ENCODE measurements at places on chromosomes 2 and 18.

GRCh38 chr18:75158465-75159237 is 50.3 kb downstream of the PTGR3 start:
- DNase-seq: no peak

DNA sequence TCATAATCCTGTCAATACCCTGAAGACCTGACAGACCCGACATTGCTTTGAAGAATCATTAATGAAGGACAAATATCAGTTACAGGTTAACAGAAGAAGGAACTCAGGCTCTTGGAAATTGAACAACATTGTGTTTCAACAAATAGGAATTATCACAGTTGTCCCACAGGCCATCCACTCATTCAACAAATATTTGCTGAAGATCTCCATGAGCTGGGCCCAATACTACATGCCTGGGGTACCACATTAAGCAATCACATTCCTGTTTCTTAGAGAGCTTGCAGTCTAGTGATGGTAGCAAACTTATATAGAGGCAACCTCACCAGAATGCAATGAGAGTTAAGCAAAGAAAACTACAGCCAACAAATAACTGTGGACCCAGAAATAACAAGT is 671.6 kb upstream of the ACVR2A start:
- DNase-seq: no peak

- DNase-seq: no peak
These were observed 5.9 kb downstream of the CCDC121 start for GRCh38 chr2:27622921-27623384.

DNA sequence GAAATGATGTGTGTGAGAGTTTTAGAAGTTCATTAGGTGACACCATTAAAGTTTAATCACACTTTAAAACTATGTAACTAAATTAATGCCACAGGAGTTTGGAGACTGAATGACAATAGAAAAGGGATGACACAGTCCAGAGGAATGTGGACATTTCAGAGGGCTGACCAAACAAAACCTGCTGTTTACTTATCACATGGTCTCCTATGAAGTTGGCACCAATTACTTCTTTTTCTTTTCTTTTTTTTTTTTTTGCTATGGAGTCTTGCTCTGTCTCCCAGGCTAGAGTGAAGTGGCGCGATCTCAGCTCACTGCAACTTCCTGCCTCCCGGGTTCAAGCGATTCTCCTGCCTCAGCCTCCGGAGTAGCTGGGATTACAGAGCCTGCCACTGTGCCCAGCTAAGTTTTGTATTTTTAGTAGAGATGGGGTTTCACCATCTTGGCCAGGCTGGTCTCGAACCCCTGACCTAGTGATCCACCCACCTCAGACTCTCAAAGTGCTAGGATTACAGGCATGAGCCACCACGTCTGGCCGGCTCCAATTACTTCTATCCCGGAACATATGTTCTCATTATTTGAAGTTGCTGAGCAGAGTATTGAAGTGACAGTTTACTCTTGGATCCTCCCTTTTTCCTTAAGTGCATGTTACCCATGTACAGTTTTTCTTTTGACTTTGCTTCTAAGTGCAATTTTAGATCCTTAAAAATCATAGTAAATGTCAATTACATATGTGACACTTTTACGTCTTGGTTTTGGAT is 4.3 kb downstream of the AGPS start:
- no peak for DNase-seq

GRCh38 chr2:119433636-119434327 is 2.1 kb downstream of the TMEM37 start:
- no peak for DNase-seq

DNA sequence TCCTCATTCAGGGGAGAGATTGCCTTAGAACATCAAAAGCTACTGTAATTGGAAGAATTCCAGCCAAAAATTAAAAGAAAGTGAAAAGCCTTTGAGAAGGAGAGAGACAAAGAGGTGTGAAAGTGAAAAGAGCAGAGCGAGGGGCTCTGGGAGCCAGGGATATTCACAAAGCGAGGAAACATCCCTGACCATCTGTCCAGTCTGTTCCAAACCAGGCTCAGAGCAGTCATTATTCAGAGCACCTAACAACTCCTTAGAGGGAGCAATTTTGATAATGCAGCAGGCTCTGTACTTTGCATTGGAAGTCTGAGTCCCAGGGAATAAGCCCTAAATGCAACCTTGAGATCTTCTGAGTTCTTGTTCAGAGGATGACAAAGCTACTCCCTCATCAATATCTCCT is 119.1 kb upstream of the LYPD1 start:
- DNase-seq: no peak

DNA sequence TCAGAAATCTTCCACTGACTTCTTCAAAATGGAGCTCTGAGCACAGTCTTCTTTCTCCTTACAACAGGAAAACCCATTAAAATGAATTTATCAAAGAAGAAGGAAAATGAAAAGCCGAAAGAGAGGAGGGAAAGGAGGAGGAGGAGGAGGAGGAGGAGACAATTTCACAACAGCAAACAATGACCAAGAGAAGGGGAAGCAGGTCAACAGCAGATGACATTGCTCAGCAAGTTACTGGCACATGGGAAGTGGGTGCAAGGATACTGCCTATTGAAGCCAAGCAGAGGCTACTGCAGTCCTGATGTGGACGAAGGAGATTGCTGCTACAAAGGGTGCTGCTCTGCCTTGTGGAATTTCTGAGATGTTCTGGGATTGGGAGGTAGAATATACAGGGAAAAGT is 268.2 kb upstream of the FBXO11 start:
- no peak for DNase-seq

DNA sequence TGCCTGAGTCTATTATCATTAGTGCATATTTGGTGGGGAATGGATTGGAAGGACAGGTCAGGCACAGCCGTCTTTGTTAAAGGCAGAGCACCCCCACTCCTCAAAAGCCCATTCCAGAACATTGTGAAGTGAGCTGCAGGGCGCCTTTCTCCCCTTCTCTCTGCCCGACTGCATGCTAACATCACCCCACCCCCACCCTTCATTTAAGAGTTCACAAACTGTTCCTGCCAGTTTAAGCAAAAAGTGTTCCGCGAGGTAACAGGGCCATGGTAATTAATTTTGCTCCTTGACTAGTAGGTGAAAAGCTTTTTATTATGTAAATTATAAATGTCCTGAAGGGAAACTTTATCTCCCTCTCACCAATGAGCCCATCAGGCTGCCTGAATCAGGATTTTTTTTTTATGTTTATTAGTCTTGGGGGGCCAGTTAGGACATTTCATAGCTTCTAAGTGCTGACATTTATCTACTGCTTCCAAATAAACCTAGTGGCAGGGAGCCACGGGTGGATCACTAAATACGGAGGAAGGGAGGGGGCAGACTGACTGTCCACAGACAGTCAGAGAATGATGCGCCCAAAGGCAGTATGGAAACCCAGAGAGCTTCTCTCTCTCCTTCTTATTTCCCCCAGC is 99.4 kb downstream of the FTCDNL1 start:
- no peak for DNase-seq

DNA sequence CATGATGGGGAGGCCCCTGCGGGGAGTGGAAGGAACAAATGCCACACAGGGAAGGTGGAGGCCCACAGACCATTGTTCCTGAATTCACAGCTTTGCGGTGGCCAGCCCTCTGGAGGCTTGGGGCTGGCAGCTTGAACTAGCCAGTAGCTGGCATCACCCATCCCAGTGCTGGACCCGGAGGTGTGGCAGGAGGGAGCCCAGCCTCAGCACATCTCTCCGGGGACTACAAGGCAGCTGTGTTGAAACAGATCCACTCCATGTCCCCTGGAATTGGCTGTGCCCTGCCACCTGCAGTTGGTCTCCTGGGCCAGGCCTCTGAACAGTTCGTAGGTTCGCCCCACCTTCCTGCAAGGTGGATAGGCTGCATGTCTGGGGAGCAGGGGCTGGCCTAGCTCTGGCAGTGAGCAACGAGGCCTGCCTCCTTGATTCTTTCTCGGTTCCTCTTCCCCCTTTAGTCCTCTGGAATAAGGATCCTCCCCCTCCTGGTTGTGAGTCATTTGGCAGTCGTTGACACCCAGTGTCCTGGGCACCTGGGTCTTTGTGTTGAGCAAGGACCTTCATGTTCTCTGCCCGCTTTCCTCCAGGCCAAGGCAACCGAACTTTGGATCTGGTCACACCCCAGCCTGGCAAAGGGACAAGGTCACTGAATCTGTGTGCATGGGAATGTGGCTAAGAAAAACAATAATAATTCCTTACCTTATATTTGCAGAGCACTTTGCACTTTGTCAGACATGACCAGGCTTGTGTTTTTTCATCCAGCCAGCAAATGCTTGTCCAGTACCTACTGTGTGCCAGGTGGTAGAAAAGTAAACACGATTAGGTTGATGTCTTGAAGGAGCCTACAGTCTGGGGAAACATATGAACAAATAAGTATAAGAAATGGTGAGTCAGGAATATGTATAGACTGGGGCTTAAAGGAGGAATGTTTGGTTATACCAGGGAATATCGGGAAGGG is 55.0 kb upstream of the MCFD2 start:
- DNase-seq: no peak

- no peak for DNase-seq
These were observed 127.8 kb downstream of the CERS6 start for GRCh38 chr2:168583710-168584521.

- DNase-seq: no peak
These were observed 253.2 kb upstream of the RAB12 start for GRCh38 chr18:8356001-8356400.

GRCh38 chr18:59502274-59503175 is 143.5 kb upstream of the LMAN1 start:
- DNase-seq: peak; percentile 100

DNA sequence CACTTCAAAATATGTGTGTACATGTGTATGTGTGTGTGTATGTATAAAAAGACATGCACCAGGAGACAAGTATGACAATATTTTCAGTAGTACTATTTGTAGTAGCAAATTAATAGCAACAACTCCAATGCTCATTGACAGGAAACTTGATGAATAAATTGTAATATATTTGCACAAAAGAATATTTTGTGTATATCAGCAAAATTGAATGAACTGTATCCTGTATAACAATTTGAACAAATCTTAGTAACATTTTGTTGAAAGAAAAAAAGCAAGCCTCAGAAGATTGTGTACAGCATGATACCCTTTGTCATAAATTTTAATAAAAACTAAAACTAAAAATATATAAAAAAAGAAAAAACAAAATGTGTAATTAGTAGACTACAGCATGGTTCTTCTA is 1367.3 kb upstream of the TMEFF2 start:
- DNase-seq: no peak

DNA sequence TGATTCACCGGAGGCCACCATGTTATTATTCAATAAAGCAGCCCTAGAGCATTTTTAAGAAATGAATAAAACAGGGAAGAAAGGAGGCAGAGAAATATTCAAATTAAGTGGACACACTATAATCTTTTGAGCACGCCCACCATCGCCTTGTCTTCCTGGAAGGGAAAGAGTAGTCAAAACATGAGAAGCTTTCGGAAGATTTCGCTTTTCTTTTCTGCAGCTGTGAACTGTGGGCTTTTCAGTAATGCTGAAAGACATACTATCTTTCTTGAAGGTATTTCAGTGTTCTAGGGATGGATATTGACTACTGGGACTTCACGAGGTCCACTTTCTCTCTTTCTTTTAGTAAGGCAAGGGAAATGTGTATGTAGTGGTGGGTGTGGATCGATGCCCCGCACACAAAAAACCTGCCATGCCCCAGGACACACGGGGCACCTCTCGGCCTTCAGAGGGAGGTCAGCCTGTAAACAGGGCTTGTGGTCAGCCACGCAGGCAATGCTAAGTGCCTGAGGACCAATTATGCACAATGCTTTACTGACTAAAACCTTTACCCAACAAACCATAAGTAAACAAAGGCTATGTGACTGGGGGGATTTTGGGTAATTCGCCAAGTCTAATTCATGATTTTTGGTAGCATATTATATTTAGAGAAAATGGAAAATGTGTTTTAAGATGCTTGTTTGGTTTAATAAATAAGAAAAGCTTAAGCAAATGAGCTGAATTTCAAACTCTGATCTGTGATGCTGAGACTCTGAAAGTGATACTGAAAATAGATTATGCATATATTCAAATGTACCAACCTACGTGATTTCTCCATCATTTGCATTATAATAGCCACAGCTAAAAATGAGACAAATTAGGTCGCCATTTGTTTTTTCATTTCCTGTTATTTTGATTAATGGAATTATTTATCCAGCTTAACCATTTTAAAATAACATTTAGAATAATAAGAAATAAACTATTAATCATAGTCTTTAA is 130.5 kb downstream of the ZNF516 start:
- no peak for DNase-seq

GRCh38 chr18:3889803-3890202 is 439.8 kb downstream of the TGIF1 start:
- no peak for DNase-seq

GRCh38 chr18:31634331-31634713 is 42.6 kb downstream of the TTR start:
- DNase-seq: no peak

GRCh38 chr2:205892251-205892655 is 193.7 kb downstream of the INO80D start:
- DNase-seq: peak; percentile 78

DNA sequence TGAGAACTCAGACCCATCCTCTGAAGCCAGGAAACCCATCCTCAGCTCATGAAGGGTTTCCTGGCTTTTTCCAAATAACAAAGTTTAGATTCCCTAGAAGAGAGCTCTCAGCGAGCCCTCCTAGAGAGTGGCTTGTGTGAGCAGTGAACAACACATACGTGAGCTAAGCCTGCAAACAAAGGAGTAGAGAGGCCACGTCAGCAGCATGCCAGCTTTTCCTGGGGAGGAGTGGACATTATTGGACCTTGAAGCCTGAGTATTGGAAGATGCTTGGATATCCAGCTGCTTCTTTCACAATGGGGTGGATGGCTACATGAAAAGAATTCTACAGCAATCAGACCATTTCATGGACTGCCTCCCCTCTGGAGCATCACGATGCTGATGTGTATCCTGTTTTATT is 21.1 kb downstream of the KIF5C start:
- DNase-seq: no peak

DNA sequence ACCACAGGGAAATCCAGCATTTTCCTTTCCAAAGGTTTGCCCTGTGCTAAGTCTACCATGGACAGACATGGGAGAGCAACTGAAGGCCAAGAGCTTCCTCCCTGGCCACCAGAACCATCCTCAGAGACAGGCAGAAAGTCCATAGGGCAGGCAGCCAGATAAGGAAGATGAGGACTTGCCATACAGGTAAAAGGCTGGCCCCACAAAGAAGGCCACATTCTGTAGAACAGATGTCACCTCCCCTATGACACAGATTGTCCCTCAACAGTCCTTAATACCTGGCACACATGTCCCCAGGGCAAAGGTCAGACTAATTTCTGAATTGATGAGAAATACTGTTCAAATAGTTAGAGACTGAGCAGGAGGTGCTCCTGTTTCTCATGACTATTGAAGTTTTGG is 52.0 kb downstream of the FECH start:
- DNase-seq: no peak
